ENCODE measurements at places on chromosomes 6 and 20. TPM values are rescaled to one million over a fixed set of nuclear protein-coding genes. Genes with fewer than 3 reads are reported as not detected.

DNA sequence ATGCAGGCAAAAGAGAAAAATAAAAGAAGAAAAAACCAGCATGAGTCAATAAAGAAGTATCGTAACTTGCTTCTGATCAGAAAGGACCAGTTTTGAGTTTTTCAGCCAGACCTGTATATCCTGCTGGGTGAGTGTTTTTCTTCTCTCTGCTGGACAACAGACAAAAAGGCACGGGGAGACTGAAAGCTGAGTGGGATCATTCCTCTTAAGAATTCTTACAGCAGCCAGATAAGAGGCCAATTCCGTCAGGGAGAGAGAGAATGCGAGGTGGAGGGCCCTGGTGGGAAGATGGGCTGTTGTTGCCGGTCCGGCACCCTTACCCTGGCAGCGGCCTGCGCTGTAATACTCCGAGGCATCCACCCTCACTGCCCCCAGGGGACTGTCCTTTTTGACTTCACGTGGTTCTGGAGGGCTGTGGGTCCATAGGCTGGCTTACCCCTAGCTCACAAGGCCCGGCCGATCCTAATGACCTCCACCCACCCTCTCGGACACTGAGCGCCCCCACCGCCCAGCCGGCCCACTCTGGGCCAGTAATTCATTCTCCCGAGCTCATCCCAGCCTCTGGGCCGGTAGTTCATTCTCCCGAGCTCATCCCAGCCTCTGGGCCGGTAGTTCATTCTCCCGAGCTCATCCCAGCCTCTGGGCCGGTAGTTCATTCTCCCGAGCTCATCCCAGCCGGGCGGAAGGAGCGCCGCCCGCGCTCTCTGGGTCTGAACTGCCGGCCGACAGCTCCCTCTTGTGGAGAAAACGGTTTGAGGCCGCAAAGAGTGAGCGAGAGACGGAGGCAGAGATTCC is 118.3 kb upstream of the SIRPA start:
- DNase-seq: peak; percentile 91

GRCh38 chr6:48417927-48418326 is 306.9 kb upstream of the PTCHD4 start:
- no peak for DNase-seq

- no peak for DNase-seq
Measured at GRCh38 chr6:147119310-147119709, 84.9 kb upstream of the STXBP5 start.

DNA sequence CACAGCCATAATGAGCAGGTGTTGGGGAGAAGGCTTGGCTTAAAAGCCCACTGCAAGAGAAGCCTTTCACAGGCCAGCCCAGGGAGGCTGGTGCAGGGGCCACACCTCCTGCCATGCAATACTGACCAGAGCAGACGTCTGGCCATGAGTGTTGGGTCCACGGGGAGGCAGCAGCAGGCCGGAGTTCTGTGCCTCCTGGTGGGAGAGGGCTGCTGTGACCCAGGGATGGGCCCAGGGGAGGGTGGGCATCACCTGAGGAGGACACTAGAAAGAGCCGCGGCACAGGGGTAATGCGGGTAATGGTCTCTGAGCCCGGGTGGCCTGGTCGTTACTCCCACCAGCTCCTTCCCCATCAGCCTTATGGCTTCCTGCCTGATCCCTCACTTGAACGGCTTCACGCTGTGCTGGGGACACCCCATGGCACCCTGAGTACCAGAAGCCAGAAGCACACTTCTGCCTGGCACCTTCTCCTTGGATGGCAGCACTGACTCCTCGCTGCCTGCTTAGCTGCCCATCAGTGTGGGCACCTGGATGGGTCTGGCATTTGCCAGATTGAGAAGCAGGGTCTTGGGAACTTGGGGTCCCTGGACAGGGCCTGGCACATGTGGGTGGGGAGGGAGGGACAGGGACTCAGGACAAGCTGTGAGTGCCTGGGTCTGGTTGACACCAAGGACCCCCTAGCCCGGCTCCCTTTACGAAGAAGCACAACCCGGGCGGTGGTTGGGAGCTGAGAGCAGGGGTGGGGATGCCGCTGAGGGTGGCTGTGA is 108.8 kb downstream of the ASXL1 start:
- no peak for DNase-seq

GRCh38 chr6:169470790-169471189 is 217.1 kb upstream of the THBS2 start:
- no peak for DNase-seq

DNA sequence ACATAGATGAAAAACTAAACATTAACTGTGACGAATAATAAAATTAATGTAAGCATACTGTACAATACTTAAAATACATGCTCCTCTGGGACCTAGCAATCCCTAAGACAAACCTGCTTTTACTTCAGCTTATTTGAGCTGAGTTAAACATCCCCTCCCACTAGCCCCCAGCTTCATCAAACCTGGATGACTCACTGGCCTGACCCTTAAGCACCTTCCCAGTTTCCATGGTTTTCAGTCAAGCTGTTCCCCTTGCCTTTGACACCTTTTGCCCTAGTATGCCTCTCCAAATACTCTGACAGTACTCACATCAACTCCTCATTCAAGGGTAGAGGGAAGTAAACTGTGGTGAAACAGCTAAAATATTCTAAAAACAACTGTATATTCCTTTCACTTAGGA is 4.2 kb downstream of the ELOVL4 start:
- DNase-seq: no peak

- DNase-seq: no peak
Measured at GRCh38 chr6:163254341-163254835, 160.1 kb upstream of the QKI start.

DNA sequence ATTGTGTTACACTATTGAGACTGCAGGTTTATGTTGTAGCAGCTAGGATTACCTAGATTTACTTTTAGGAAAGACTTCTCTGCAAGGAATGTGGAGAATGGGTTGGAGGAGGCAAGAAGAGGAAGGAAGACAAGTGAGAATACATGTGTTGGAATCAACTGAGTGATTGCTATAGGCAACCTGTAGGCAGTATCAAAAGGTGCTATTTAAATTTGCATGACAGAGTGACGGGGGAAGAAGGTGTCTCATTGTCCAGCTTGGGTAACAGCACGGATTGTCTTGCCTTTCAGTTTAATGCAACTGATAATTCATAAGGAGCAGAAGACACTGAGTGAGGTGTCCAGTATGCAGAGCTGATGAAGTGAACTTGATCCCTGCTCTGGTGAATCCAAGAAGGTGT is 19.4 kb downstream of the SERPINB9 start:
- DNase-seq: no peak

- DNase-seq: no peak
Measured at GRCh38 chr20:21074605-21075336, 31.4 kb downstream of the LINC00237 start.

GRCh38 chr20:56748476-56749377 is 119.6 kb downstream of the TFAP2C start:
- DNase-seq: no peak

GRCh38 chr6:78517399-78517798 is 350.0 kb upstream of the IRAK1BP1 start:
- DNase-seq: no peak

- no peak for DNase-seq
Measured at GRCh38 chr6:138971601-138972000, 16.5 kb downstream of the REPS1 start.

DNA sequence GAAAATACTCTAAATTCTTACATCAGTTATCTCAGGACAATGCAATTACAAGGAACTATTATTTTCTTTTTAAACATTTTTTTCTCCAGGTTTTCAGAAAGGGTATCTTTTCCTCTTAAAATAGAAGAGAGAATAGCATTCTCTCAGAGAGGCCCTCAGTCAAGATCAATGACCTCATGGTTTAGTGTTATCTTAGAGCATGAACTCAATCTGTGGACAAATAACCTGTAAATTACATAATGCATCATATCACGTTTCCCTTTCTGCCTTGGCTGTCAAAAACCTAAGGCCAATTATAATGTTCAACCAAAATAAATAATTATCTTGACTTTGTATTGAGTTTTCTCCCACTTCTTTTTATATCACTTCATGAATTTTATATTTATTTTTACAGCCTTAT is 202.2 kb downstream of the SLC24A3 start:
- no peak for DNase-seq

HSPA1B gene
- 142 TPM for total RNA-seq

KIZ gene
- total RNA-seq: 25.4 TPM

ULBP2 gene
- 0.71 TPM for total RNA-seq

CDSN gene
- total RNA-seq: not detected

RAB44 gene
- total RNA-seq: 0.05 TPM
